ENCODE measurements at places on chromosomes 13 and 19. TPM values are rescaled to one million over a fixed set of nuclear protein-coding genes. Genes with fewer than 3 reads are reported as not detected.

GRCh38 chr13:80334597-80335260 is 6.2 kb downstream of the SPRY2 start:
- DNase-seq: no peak
- H3K27me3 ChIP-seq: no peaks in the 10 kb centered on the region
- no peak overlapping the region for H3K4me3 ChIP-seq
- peaks cover 5% of the 10 kb centered on the region for H3K36me3 ChIP-seq
- H3K4me1 ChIP-seq: peaks cover 10% of the 10 kb centered on the region

GJB2 gene
- total RNA-seq: 1.5 TPM

PINLYP gene
- 8.9 TPM for total RNA-seq

GRCh38 chr13:91214031-91214430 is 133.5 kb upstream of the MIR17HG start:
- H3K27me3 ChIP-seq: no peaks in the 10 kb centered on the region
- no peak overlapping the region for H3K4me3 ChIP-seq
- H3K4me1 ChIP-seq: no peaks in the 10 kb centered on the region
- H3K27ac ChIP-seq: no peak overlapping the region
- H3K36me3 ChIP-seq: no peaks in the 10 kb centered on the region
- no peak for DNase-seq

GRCh38 chr13:27280009-27280656 is 9.5 kb downstream of the RASL11A start:
- H3K27me3 ChIP-seq: no peaks in the 10 kb centered on the region
- H3K36me3 ChIP-seq: no peaks in the 10 kb centered on the region
- H3K4me1 ChIP-seq: no peaks in the 10 kb centered on the region
- no peak overlapping the region for H3K4me3 ChIP-seq
- DNase-seq: no peak
